ENCODE measurements at places on chromosomes 3 and 15. TPM values are rescaled to one million over a fixed set of nuclear protein-coding genes. Genes with fewer than 3 reads are reported as not detected.

DNA sequence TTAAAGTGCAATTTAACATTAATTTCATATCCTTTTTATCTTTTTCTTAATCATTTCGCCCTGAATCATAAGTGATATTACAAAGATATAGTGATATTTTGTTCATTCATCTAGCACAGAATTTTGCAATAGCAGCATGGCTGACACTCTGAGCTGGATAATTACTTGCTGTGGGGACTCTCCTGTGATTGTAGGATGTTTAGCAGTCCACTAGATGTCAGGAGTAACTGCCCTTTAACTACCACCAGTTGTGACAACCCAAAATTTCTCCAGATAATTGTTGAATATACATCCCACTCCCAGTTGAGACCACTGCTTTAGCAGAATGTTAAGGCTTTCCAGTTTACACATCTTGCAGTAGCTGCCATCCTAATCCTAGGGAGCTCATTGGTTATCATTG lies 196.8 kb upstream of the MBNL1 start:
- DNase-seq: peak; percentile 45

- DNase-seq: no peak
Observed at GRCh38 chr3:134267996-134268395, 17.3 kb upstream of the RYK start.

Gene PLSCR2
- total RNA-seq: not detected

Gene SPATA12
- total RNA-seq: not detected

GRCh38 chr15:68301301-68301700 lies 23.8 kb downstream of the FEM1B start:
- no peak for DNase-seq

DNA sequence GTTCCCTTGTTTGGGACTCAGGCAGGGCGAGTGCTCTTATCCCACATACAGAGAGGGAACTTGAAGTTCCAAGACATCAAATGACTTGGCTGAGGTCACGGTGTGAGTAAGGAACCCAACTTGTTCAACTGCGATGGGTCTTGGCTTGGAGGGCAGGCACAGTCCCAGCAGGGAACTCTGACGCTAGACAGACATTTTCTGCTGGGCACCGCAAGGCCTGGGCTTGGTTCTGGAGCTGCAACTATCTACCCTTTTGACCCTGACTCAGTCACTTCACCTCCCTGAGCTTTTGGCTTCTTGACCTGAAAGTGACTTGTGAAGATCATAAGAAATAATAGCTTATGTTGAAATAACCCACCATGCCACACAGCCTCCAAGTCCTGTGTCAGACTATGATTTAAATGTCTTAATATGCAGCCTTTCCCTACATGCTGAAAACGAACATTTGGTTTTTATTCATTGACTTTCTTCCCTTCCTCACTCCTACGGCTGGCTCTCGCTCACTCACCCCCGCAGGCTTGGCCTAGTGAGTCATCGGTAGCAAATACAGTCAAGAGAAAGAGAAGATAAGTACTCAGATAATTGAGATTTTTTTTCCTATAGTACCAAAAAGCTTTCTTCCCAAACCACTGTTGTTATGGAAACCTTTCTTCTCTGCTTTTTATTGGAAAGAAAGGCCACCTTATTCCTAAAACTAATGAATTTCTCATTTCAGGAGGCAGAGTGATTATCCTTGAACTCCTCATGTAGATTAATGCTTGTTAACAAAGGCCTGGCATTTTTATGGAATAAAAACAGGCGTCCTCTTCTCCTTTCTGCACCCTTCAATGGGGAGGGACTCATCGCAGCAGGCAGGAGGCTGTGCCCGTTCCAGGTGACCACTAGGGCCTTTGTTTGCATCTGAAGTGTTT lies 178.4 kb downstream of the ATP10A start:
- no peak for DNase-seq

DNA sequence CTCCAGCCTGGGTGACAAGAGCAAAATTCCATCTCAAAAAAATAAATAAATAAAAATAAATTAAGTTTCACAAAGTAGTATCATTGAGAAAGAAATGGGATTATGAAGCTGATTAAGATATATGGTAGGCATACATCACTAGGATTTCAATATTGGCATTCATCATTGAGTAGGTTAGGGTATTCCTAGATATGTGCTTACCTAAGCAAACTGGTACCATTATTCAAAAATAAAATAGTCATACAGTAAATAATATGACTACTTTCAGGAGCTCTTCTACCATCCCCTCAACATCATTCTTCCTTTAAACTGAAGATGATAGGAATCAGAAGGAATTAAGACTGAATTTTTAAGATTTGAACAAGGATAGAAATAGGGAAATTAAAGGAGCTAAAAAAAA lies 66.6 kb downstream of the FRMD5 start:
- no peak for DNase-seq

GRCh38 chr3:129773691-129774663 lies 119.5 kb downstream of the TMCC1 start:
- no peak for DNase-seq

Gene ABHD10
- 23.1 TPM for total RNA-seq

DNA sequence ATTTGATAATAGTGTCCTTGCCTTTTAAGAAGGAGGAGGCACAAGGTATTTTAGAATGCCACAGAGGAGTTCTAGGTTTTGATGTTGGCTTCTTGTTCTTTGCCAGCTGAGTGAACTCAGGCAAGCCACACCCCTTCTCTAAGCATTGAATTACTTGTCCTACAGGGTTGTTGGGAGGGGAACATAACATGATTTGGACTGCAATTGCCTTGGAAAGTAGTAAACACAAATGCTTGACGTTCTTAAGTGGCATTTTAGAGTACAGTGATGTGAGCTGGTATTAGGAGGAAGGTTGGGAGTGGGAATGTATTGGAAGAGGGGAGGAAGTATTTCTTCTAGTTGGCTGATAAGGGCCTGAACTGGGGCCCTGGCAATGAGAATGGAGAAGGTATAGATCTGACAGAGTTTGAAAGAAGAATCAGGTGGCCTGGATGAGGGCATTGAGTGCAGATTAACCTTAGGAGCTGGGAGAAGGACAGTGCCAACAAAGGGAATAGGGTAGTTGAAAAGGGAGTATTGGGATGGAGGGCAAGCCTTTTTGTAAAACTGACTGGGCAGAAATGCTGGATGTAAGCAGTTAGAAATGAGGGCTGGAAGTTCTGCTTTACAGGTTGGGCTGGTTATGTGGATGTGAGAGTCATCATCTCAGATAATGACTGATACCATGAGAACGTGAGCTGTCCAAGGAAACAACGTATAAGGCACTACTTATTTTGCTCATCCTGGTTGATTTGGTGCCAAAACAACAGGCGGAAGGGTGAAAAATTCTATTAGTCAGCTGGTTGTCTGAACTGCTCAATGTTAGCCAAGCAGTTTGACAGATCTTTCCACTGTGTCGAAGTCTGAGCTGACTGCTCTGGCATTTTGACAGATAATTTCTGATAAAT lies 16.7 kb downstream of the KAT2B start:
- peak; percentile 98 for DNase-seq
